ENCODE measurements at places on chromosomes 2 and 18.

GRCh38 chr18:644395-645004 is 13.0 kb upstream of the TYMS start:
- no peak for DNase-seq

GRCh38 chr2:1632510-1632909 is 111.8 kb downstream of the PXDN start:
- no peak for DNase-seq

GRCh38 chr2:64998658-64999061 is 9.5 kb downstream of the SLC1A4 start:
- no peak for DNase-seq

- DNase-seq = no peak
Measured at GRCh38 chr2:200732866-200733265, 78.8 kb upstream of the BZW1 start.

Measured in T follicular helper cell (primary cell).